Esophagus mucosa (tissue), 1 donor: ENCODE measurements at places on chromosomes 6 and 20. TPM values are rescaled to one million over a fixed set of nuclear protein-coding genes. Genes with fewer than 3 reads are reported as not detected.

REPS1 gene
- 42.2 TPM for total RNA-seq

DNA sequence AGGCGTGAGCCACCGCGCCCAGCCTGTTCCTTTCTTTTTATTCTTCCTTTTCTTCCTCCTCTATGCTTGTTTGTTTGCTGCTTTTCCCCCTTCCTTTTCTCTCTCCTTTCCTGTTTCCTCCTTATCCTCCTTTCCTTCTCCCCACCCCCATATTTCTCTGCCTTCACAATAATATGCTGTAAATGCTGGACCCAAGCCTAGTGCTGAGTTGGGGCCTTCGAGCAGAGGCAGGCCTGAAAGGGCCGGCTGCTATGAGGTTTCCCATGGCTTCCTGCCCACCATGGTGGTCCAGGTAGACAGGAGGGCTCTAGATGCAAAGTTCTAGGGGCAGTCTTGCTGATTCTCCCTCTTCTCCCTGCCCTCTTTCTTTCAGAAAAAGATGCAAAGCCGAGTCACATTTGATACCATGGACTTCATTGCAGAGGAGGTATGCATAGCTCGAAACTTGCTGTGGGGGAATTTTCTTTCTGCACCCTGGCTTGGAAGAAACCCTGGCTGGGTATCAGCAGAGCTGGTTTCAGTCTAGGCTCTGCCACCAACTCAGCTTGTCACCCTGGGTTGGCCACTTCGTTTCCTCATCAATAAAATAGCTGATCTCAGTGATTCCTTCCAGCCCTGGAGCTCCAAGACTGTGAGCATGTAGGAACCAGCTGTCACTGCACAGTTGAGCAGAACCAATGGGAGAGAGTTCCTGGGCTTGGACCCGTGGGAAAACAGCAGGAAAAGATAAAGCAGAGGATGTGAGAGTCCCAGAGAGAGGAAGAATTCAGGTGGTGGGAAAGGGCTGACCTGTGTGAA is 7.4 kb downstream of the CNBD2 start:
- ATAC-seq = no peak

DNA sequence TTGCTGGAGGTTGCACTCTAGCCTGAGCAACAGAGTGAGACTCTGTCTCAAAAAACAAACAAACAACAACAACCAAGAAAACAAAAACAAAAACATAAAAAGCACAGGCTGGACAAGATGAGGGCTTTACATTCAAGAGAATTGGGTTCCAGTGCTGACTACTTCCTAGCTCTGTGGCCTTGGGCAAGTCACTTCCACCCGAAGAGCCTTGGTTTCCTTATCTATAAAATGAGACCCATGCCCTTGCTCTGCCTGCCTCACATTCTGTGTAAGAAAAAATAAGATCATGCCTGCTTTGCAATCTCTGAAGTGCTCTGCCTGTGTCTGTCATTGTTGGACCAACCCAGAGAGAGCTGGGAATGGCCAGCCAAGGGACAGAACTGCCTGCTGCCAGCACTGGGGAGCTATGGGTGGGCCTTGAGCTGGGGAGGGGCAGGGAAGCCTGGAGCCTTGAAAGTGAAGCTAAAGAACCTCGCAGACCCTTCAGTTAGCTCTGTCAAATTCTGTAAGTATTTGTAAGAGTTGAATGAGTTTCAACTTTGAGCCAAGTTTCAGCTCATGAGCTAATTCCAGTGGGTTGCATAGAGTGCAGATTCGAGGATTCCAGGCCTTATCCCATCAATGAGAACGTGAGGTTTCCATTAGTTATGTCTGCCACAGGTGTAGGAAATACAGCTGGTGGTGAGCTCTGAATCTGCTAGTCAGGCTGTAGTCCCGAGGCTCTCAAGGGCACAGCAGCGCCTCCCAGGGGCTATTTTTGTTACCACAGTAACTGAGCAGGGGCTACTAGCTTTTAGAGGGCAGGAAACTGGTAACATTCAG is 93.2 kb downstream of the DLGAP4 start:
- peak; percentile 50 for ATAC-seq

DNA sequence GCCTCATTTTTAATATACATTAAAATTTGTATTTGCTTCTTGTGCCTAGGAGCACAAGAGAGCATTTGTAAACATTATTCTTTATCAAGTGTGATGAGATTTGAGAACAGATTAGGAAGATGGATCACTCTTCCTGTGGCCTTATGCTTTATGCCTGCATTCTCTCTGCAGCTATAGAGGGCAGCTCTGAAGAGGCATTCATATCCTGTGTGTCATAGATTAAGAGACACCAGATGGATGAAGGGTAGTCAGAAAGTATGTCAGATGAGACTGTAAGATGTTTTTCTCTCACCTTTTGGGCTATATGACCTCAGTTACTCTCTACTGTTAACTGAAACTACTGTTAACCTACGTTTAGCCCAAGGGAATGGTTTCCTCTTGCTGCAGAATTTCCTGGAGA is 61.4 kb downstream of the DNAH8 start:
- ATAC-seq = no peak

- no peak for ATAC-seq
Measured at GRCh38 chr6:136501096-136501495, 49.1 kb downstream of the MAP7 start.

DNA sequence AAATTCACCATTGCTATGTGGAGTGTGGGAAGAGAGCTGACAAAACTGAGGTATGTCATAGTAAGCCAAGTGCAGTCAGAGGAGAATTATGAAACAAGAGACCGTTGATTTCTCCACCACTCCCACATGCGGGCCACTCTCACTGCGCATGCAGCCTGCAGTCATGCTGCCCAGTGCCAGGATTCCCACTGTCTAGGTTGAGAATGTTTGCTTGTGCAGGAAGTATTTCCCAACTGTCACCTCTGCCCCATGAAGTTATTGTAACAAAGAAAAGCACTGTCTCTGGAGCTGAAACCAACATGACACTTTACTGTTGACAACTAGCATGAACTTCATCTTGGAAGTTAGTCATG is 18.7 kb upstream of the SFT2D1 start:
- ATAC-seq = peak; percentile 52

KIF25 gene
- not detected for total RNA-seq

GRCh38 chr6:154289818-154290508 is 66.6 kb downstream of the IPCEF1 start:
- no peak for ATAC-seq

DNA sequence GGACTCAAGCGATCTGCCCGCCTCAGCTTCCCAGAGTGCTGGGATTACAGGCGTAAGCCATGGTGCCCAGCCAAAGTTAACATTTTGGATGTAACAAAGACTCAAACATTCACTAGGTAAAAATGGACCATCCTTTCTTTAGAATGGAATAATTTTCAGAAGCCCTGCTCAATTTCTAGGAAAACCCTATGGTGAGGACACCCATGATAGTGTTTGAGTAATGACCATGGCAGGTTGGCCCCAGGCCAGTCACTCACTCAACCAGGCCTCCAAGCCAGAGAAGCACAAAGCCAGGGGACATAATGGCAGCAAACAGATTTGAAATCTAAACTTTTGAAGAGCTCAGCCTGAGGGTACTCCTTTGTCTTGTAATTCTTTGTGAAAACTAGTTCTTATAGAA is 59.9 kb upstream of the GPR6 start:
- ATAC-seq = no peak

GRCh38 chr6:169959136-169960002 is 207.9 kb downstream of the ERMARD start:
- peak; percentile 67 for ATAC-seq

LY6G6D gene
- not detected for total RNA-seq

DNA sequence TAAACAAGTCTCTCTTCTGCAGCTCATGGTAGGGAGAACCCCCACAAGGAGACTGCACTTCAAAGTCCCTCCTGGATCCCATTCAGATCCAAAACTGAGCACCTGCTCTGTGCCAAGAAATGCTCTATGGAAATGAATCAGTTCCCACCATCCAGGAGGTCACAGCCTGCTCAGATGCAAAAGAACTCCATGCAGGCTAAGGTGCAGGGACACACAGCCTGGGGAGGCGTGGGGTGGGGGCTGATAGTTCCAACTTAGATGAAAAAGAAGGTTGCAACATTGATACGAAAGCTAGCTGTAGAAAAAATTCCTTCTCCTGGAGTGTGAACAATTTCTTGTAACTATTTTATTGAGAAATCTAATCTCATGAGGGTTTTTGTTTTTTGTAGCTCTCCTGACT is 111.0 kb upstream of the TMEM170B start:
- ATAC-seq = no peak

GRCh38 chr6:6330407-6330806 is 9.9 kb upstream of the F13A1 start:
- no peak for ATAC-seq

DNA sequence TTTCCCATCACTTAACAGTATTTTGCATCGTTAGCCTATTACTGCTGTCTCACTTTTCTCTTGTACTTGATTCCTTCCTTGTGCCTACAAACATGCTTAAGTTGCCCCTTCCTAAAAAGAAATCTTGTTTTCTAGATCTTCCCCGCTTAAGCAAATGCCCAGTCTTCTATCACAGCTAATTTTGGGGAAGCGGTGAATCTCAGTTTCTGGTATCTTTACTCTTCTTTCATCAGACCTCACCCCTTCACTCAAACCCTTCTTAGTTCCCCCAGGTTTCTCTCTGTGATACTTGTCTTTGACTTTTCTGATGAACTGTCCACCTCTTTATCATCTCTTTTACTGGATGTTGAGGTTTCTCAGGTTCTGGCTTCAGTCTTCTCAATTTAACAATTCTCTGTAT is 14.2 kb downstream of the VAPB start:
- no peak for ATAC-seq

DNA sequence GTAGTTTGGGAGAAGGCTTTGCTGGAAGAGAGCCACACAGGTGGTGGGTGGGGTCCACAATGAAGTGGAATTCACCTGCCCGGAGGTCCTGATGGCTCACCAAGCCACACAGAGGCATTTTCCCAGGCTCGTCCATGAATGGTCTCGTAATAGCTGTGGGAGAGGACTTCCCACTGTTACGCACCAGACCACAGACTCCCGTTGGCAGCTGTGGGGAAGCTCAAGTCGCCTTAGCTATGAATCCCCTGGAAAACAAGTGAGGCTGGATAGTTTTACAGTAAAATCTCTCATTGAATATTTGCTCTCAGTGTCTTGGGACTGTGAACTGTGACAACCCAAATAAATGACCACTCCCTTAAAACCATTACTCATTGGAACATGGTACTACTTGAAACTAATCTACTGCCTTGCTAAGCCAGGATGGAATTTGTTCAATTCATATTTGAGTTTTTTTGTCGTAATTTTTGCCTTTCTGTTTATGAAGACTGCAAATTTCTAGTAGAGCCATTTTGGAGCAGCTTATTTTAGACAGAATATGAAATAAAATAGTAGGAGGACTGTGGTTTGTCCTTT is 79.4 kb downstream of the JAG1 start:
- ATAC-seq = peak; percentile 40

PTCHD4 gene
- 0.40 TPM for total RNA-seq

SLC22A3 gene
- 8.0 TPM for total RNA-seq

SIRPB1 gene
- total RNA-seq = 3.5 TPM

C6orf141 gene
- total RNA-seq = 9.3 TPM

DNA sequence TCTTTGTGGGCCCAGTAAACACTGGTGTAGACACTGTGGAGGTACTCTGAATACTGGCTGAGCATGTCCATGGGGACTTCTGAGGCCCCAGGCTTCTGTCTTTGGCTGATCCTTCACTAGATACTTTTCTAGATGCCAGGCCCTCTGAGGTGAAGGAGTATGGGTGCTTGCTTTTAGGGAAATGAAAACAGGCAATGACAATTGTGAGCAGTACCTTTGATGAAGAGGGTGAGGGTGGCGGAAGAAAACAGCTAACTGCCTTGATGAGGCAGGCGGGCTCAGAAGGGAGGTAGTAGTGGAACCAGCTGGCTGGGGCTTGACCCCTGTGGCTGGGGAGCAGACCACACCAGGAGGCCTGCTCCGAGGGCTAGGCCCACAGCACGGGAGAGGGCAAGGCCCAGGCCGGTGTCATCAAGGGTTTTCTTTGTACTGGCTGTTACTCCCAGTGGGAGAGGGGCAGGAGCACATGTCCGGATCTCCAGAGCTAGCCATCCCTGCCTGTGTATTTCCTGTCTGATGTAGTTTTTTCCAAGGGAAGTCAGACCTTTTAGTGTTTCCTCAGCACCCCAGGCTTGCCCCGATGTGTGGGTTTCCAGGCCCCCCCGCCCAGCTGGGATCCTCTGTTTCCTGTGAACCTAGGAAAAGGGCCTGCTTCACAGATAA is 3.9 kb downstream of the PLCG1 start:
- ATAC-seq = no peak

GRCh38 chr6:168078175-168078942 is 653 bp downstream of the FRMD1 start:
- ATAC-seq = no peak

SLC52A3 gene
- 6.7 TPM for total RNA-seq

VSTM2L gene
- 0.52 TPM for total RNA-seq

- ATAC-seq = no peak
Measured at GRCh38 chr6:25553502-25553901, 98.5 kb upstream of the SCGN start.

E2F1 gene
- total RNA-seq = 3.7 TPM

DNA sequence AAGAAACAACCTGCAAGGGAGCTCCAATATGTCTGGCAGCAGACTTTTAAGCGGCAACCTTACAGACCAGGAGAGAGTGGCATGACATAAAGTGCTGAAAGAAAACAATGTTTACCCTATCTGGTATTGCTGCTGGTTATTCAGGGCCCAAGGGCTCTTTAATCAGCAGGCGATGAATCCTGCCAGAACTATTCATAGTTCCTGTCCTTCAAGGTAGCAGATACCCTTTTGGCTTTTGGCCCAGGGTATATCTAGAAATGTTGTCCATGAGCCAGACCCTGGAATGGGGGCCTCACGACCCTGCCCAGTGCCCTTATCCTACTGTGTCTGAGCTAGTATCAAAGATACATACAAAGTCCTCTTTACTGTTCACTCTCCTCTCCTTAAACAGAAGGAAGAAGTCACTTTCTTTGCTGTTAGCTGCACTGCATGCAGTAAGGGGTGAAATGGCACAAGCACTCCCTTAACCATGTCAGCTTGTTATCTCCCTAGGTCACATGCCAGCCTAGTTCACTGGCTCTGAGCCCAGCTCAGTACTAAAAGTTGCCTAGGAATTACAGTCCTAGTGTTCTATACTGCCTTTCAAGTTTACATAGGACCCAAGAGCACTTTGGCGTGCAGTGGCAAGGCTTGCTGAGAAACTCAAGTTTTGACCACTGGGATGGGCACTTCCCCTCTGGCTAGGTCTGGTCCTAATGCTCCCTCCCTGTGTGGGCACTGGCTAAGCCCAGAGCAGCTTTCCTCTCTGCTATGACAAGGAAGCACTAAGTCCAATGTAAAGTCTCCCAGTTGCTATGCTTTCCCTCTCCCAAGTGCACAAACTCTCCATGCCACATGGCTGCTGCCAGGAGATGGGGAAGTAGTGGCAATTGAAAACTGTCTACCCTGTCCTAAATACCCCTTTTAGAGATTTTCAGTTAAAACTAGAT is 122.0 kb downstream of the HTR1B start:
- no peak for ATAC-seq
